T-helper 1 cell (primary cell): ENCODE measurements at places on chromosomes 2 and 18.

DNA sequence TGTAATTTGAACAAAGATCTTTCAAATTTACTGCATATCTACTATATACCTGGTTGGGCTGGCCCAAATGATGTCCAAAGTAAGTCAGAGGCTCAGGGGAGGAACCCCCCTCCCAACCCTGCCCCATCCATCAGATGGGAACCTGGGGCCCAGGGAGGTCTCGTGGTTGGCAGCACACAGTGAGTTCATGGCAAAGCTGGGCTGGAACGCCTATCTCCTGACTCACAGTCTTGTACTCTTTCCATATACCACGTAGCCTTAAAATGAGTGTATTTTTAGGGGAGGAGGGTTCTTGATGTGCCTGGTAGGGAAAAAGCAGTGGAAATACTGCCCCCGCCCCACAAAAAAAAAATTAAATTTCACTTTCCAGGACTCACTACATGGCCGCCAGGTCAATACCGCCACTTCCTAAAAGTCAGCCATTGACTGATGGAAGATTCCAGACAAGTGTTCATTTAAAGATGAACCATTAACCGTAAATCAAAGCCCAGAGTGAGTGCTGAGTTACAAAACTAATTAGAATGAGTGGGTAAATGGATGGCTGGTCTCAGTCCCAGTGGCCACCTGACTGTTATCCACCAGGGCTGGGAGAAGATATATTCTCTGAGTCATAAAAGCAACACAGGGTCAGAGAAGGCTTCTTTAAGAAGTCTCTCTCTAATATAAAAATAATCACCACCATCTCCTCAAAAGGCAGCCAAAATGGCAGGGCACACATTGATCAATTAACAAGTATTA, 80.5 kb downstream of the ZBTB7C start:
- no peak for DNase-seq

DNA sequence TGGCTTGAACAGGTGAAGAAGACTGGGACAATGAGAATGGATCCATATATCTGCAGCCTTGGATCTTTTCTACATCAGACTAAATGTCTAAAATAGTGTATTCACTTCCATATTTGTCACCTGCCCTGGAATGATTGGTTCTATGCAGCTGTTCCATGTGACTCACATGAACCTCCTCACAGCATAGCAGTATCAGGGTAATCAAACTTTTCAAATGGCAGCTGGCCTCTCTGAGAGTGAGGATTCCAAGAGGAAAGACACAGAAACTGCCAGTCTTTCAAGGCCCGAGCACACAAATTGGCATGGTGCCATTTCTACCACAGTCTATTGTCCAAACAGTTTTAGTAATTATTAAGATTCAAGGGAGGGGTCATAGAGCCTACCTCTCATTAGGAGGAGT, 859.3 kb downstream of the BCL11A start:
- no peak for DNase-seq

GRCh38 chr2:228378696-228379425, 197.4 kb upstream of the SPHKAP start:
- no peak for DNase-seq

- DNase-seq, result no peak
Measured at GRCh38 chr2:48233005-48233404, 296.9 kb upstream of the STON1 start.

GRCh38 chr18:54480616-54481015, 110.4 kb upstream of the DYNAP start:
- DNase-seq, result no peak

DNA sequence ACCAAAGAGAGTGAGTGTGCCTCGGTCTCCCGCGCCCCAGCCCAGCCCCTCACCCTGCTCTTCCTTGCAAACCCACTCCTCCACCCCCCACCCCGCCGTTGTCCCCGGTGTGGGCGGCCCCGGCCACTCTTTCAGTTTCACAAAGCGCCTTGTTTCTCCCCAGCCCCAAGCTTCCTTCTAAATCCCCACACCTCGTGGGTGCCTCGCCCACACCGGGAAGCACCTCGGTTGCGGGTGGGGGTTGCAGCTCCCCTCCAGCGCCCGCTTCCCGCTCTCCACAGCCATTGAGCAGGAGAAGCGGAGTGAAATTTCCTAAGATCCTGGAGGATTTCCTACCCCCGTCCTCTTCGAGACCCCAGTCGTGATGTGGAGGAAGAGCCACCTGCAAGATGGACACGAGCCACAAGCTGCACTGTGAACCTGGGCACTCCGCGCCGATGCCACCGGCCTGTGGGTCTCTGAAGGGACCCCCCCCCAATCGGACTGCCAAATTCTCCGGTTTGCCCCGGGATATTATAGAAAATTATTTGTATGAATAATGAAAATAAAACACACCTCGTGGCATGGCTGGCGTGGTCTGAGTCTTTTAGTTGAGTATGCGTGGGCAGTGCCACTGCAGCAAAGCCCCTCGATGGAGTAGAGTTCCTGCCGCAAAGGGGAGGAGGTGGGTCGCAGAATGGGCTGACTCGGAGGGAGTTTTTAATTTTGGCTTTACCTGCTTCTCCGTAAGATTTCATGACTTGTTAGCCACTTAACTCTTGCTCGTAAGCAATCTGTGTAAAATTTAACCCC, 848 bp downstream of the TMSB10 start:
- peak; percentile 34 for DNase-seq

- DNase-seq, result no peak
Measured at GRCh38 chr2:66343259-66343658, 91.7 kb upstream of the MEIS1 start.

DNA sequence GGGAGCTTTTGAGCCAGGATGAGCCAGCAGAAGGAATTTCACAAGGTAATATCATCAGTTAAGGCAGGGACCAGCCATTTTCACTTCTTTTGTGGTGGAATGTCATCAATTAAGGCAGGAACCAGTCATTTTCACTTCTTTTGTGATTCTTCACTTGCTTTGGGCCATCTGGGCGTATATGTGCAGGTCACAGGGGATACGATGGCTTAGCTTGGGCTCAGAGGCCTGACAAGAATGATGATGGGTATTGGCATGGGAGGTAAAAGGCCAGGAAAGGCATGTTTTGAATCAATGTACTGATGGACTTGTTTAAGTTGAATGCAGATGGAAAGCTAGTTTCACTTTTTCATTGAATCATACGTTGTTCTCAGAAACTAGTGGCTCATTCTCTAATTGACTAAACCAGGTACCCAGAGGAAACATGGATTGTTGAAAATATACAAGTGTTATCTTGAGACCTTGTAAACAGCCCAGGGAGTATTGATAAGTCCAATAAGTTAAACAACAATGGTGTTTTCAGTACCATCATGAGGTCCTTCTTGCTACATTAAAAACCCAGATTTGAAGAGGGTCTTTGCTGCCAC, 1672.5 kb upstream of the DDX18 start:
- DNase-seq, result no peak

GRCh38 chr18:48766487-48766886, 184.3 kb downstream of the SMAD7 start:
- no peak for DNase-seq

DNA sequence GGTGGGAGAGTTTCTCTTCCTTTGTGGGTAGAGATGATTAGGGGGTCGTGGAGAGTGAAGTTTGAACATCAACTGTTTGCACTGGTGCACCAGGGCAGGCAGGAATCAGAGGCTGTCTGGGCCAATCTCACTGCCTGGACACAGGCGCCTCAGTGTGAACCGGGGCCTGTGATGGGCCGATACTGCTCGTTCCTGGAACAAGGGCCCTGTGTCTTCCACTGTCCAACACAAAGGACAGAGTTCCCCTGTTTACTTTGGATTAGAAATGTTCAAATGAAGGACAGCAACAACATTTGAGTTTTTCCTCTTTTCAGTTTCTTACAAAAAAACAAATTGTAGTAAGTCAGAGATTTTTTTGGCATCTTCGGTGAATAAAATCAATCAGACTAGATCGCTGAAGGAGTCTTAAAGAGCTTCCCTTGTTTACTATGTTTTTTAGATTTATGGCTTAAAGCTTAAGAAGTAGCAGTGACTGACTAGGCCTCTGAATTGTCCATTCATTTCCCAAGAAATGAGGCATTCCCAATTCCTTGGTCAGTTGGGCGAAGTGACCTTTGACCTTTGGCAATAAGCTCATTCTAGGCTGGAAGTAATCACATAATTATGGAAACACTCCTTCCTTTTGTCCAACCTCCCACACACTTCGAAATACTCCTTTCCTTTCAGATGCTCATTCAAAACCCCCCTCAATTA, 11.6 kb upstream of the TGFA start:
- no peak for DNase-seq

GRCh38 chr2:98335271-98335670, 11.0 kb upstream of the CNGA3 start:
- no peak for DNase-seq

GRCh38 chr2:70646420-70646818, 92.8 kb upstream of the TGFA start:
- DNase-seq, result no peak

DNA sequence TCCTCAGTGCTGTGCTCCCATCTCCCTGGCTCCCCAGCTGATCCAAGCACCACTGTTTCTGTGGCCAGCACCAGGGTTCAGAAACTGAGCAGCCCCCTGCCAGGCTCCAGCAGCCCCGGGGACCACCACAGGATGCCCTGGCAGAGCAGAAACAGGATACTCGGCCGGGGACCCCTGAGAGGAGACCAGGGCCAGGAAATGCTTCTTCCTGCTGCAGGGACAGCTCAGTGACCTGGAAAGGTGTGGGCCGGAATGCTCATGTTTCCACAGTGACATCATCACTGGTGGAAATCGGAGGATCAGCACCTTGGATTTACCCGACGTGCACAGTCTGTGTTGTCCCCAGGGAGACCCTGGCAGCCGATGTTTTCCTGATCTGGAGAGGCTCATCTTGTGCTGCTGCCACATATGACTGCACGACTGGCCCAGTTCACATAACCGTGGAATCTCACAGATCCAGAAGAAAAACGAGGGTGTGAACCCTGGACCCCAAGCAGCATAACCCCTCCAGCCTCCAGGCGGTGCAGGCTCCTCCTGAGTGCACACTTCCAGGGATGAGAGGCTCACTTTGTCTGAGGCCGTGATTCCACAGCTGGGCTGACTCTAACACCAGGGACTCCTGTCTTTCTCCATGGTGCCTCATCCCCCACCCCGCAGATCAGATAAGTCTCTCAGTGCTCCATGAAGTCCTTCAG, 58.0 kb downstream of the DDX1 start:
- DNase-seq, result no peak

GRCh38 chr2:61419570-61419969, 51.3 kb downstream of the USP34 start:
- DNase-seq, result no peak

DNA sequence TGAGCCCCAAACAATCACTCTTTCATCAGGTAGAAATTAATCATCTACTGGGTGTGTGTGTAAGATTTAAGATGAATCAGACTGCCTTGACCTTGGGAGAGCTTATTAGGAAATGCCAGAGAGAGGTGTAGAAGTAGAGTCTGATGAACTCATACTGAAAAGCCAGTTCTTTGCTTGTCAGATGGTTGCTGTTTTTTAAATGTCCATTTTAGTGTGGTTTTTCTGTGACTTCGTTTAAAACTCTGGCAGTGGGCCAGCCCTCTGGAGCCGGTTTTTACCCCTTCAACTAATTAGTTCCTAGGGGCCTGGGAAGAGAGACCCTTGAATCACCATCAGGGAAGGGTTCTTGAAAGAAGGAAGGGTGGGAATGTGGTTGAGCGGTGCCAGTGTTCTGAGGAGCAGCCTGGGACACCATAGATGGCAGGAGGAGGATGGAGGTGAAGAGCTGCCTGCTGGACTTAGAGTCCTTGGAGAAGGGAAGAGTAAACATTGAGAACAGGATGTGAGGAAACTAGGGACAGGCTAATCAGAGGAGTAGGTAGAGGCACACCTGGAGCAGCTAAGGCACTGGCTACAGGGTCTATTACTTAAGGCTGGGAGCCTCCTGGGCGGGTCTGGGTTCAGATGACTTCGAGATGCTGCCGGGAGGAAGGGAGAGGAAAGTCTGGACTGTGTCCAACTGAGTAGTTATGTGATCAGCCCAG, 66.1 kb downstream of the LRRFIP1 start:
- DNase-seq, result peak; percentile 55

DNA sequence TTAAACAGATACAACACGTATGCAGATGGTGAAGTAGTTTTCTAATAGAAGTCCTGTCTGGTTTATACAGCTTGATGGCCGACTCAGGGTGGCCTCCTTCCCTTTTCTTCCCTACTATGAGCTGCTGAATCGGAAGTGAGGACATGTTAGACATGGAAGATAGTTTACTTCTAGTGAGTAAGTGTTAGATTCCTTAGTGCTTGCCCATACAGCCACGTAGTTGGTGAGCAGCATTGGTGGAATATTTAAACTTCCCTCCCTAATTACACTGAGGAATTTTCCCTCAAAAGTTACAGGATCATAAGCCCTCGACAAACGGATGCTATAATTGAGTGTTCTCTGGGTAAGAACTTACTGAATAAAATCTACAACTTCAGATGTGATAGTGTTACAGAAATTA, 52.1 kb downstream of the RHBDD1 start:
- DNase-seq, result no peak

DNA sequence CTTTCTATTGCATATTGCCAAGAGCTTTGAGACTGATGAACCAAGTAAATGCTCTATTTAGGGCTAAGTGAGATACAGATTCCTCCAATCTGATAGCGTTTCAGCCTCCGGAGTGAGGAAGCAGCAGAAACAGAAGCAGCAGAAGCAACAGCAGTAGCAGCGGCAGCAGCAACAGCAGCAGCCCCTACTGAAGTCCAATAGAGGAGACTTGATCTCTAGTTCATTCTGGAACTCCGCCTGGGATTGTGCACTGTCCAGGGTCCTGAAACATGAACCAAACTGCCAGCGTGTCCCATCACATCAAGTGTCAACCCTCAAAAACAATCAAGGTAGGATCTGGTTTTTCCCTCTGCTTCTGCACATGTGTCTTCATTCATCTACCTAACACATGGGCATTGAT, at the start of gene DPP10:
DPP10 (plus strand) TSS at position 132 of the 400 bp plus-strand sequence.
- no peak for DNase-seq

GRCh38 chr2:69554981-69555380, 88.6 kb downstream of the AAK1 start:
- DNase-seq, result no peak

GRCh38 chr18:79818631-79819030, 20.9 kb downstream of the KCNG2 start:
- DNase-seq, result no peak

GRCh38 chr2:154161286-154161685, 289.6 kb downstream of the GALNT13 start:
- DNase-seq, result no peak

- DNase-seq, result no peak
Measured at GRCh38 chr2:119697290-119698020, 18.5 kb downstream of the TMEM177 start.

DNA sequence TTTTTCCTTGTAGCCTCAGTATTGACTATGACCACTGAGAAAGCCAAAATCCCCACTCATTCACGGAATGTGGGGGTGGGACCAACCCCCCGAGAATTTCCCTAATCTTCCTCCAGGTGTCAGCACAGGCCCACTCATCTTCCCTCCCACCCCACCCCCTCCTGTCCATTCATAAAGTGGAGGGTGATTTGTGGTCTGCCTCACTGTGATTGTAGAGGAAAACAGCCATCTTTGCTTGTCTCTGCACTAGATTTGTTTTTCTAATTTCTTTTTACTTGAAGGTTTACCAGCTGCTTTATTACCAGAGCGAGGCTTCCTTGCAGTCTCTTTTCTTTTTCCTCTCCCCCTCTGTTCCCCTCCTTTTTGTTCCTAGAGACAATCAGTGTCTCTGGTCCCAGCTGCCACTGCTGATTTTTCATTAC, 171.8 kb downstream of the ICOS start:
- DNase-seq, result peak; percentile 39

GRCh38 chr2:143397884-143398614, 268.8 kb downstream of the ARHGAP15 start:
- DNase-seq, result no peak

GRCh38 chr2:138600732-138601457, 99.3 kb downstream of the SPOPL start:
- DNase-seq, result no peak
